LoVo (cell line): ENCODE measurements at places on chromosomes 2 and 18.

DNA sequence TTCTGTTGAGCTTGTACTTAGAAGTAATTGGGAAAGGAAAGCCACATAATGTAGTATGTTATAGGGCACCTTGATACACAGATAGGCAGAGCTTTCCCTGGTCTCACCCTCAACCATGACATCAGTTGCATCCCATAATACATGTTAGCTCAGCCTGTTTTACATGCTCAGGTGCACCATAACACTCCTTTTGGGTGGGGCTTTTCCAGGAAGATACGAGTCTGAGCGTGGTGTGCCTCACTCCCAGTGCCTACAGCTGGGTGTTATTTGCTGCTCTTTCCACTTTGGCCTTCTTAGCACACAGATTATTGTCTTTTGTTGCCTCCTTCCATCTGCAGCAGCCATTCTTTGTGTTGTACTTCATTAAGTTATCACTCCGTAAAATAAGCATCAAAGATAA lies 11.9 kb downstream of the TTC39C start:
- no peak for DNase-seq

DNA sequence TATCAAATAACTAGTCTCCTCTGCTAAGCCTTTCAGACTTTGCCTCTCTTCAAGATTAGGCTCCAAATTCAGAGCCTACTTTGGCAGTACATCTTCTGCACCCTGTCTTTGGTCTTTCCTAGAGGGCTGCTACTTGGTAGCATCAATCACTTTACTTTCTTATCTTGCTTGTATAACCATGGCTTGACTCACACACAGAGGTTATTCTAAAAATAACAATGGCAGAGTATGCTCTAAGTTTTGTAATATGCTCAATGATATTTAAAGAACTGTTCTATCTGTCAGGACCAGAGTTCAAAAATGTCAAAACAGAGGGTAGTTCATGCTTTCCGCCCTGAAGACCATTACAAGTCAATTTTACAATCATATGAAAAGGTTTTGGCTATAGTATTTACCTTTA lies 27.7 kb downstream of the THOC1 start:
- no peak for DNase-seq

GRCh38 chr18:48035556-48035860 lies 105.0 kb upstream of the SMAD2 start:
- DNase-seq: no peak

DNA sequence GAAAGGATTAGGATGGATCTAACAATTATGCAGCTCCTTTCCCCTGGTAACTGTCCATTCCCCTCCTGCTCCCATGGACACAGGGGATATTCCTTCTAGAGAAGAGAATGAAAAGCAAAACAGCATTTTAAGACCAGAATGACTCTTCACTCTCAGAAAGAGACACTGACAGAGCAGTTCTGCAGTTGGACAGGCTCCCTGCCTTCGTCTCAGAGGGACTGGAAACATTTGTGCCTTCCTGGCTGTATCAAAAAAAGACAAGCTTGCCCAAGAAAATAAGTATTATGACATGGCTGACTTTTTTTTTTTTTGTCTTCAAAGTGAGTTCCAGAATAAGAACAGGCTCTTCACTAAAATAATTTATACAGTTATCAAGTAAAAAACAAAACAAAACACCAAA lies 9.5 kb downstream of the PID1 start:
- no peak for DNase-seq

- DNase-seq: no peak
These were observed 677.5 kb downstream of the NYAP2 start for GRCh38 chr2:226077031-226077430.

DNA sequence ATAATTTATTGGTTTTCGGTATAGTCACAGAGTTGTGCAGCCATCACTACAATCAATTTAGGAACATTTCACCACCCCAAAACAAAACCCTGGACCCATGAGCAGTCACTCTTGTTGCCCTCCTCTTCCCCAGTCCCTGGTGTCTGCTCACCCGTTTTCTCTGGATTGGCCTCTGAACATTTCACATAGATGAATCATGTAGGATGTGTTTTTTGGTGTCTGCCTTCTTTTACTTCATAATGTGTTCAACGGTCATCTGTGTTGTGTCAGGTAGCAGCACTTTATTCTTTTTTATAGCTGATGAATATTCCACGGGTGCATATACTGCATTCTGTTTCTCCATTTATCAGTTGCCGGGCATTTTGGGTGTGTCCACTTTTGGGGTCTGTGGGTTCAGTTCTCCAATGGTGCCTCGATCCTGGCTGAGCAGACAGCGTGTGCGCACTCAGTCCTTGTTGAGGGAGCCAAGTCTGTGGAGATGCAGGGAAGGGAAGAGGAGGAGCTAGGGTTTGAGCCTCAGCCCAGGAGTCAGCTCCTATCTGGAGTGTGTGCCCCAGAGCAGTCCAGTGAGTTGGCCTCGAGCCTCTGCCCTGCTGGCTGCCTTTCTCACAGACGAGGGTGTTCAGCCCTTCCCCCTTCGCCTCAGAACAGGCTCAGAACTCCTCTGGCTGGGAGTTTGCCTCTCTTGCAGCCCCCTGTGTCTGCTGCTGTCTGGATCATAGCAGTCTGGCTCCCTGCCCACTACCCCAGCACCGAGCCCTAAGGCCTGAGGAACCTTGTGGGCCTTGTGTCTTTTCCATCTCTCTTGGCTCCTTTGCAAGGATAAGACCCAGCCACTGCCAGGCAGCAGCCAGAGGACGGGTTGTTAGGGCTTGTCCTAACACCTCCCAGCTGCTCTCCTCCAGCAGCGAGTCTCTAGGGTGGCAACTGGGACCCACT lies 18.0 kb downstream of the C2orf74 start:
- no peak for DNase-seq

- no peak for DNase-seq
These were observed 16.7 kb upstream of the LYPD6B start for GRCh38 chr2:149021761-149022160.

DNA sequence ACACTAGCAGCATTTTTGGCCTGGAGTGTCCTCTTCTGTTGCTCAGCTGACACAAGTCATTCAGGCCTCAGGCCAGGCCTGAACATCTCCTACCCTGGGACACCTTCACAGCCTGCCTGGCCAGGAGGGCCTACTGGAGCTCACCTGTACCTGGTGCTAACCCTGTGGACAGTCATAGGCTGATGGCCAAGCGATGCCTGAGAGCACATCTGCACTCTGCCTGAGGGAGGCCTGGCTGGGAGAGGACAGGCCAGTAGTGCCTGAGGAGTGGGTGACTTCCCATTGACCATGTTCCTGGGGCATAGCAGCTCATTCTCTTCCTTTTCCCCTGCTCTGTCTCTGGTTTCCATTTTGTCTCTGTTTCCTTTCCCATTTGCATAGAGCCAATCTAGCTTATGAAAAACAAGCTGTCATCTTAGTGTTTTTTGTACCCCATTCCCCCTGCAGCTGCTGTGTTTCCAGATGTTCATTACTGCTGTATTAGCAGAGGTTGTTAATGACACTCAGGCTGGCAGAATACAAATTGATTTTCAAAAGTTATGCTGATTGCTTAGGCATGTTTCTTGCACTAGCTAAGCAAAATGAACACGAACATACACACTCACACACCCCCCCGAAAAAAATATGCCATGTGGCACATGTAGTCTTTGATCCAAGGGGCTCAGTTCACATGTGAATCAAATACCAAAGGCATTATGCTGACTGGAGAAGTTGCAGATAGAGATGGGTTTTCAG lies 149.7 kb upstream of the HS6ST1 start:
- DNase-seq: no peak
